ENCODE measurements at places on chromosomes 5 and 9.

GRCh38 chr5:134457801-134458200 is 46.1 kb upstream of the CDKN2AIPNL start:
- no peak for DNase-seq

GRCh38 chr9:91723420-91724067 is 226.5 kb downstream of the ROR2 start:
- no peak for DNase-seq

- DNase-seq: no peak
Measured at GRCh38 chr9:37740128-37740527, 13.5 kb upstream of the TRMT10B start.

GRCh38 chr5:143347046-143347445 is 56.4 kb downstream of the NR3C1 start:
- DNase-seq: no peak

- no peak for DNase-seq
Measured at GRCh38 chr9:135246248-135247205, 159.1 kb downstream of the OLFM1 start.

DNA sequence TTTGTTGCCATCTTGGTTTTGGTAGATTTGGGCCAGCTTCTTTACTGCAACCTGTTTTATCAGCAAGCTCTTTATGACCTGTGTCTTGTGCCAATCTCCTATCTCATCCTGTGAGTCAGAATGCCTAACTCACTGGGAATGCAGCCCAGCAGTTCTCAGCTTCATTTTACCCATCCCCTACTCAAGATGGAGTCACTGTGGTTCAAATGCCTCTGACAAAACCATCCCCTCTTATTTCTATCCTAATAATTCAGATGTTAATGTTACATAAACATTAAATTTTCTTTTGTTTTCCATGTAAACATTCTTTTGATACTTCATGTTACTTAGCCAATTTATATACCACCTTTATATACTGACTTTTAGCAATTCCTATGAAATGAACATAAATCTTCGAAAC is 746.3 kb downstream of the CDH18 start:
- DNase-seq: no peak

DNA sequence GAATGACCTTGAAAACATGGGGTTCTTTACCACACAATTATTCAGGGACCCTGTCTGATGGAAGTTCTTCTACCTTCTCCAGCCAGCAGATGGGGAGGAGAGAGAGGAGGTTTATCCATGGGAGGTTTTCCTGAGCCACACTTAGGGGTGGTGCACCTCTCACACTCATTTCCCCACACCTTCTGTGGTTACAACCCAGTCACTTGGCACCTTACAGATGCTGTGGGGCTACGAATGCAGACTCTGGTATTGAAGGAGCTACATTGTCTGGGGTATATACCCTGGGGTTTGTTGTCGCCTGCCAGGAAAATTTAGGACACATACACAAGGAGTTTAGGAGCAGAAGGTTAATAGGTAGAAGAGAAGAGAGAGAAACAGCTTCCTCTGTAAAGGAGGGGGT is 67.5 kb downstream of the F2RL2 start:
- no peak for DNase-seq

- no peak for DNase-seq
Measured at GRCh38 chr5:137782984-137783536, 28.9 kb upstream of the HNRNPA0 start.

- no peak for DNase-seq
Measured at GRCh38 chr9:117868594-117868993, 164.4 kb downstream of the TLR4 start.

- no peak for DNase-seq
Measured at GRCh38 chr5:169029661-169030274, 271.2 kb downstream of the SLIT3 start.

DNA sequence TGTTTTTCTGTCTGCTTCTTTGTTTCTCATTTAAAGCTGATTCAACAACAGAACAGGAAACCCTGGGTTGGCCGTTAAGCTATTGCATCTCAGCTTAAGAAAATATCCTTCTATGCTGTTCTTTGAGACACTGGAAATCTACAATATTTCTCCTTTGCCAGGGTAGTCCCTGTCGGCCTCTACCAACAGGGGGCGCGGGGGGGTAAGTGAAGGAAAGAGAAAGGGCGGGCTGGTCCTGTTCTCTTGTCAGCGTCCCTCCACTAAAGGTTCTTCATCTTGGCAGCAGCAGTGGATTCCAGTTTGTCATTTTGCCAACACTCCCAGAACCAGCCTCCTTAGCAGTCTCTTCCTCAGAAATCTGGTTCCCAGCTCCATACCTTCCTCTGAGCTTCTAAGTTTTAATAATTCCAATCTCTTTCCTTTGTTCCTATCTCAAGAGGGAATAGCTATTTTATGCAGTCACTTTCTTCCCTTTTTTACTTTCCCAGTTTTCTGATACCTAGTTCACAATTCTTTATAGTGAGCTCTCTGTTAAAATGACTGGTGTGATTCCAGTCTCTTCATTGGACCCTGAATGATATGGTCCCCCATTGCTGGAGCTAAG is 222.3 kb downstream of the GLIS3 start:
- DNase-seq: no peak

DNA sequence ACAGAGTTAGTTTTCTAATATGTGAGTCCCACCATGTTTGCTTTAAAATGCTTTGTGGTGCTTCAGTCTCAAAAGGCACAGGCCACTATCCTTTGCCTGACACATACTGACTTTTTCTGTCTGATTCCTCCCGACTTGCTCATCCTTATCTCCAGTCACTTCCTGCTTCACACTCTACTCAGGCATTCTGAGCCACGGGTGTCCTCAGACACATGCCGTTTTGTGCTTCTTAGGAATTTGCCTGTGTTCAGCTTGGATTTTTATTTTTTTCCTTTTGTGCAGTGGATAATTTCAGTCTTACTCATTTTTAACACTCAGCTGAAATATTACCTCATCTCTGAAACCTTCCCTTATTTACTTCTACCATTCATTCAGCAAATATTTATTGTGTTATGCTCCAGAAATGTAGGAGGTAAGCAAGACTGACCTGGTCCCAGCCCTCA is 54.1 kb downstream of the MAN2A1 start:
- no peak for DNase-seq

DNA sequence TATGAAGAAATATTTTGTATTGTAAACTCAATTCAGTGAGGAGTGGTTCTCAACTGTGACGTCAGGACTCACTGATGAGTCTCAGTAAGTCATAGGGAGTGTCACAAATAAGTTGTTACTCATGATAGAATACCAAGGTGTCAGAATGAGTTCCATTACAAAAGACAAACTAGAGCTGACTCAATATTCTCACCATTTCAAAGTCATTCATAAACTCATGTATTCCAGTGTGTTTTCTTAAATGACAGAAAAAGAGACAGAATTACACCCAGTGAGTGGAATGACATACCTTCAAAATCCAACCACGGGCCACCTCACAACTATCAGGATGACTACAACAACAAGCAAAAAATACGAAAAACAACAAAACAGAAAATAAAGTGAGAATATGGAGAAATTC is 321.5 kb downstream of the ENC1 start:
- no peak for DNase-seq

- no peak for DNase-seq
Measured at GRCh38 chr9:131203431-131204218, 72.7 kb downstream of the FAM78A start.

All from common myeloid progenitor, CD34-positive (primary cell).